Endothelial cell of umbilical vein (primary cell): ENCODE measurements at places on chromosomes 4 and X. TPM values are rescaled to one million over a fixed set of nuclear protein-coding genes. Genes with fewer than 3 reads are reported as not detected.

Gene ADH1A
- not detected in 2 replicates for total RNA-seq

Gene SUPT20HL1
- not detected in 2 replicates for total RNA-seq

Gene MAOB
- not detected in 2 replicates for total RNA-seq

Gene UPF3B
- 10.2 and 11.9 TPM in 2 replicates for total RNA-seq

Gene SLC25A53
- 5.7 and 6.3 TPM in 2 replicates for total RNA-seq

Gene TSPAN7
- 4.2 and 5.2 TPM in 2 replicates for total RNA-seq

Gene TLL1
- 1.3 and 1.4 TPM in 2 replicates for total RNA-seq

Gene TRIM75
- total RNA-seq: not detected in 2 replicates

Gene NMU
- total RNA-seq: 3.7 TPM in 1 of 2 replicates, not detected in the other

Gene NLRP2B
- total RNA-seq: not detected in 2 replicates

Gene NDST4
- not detected in 2 replicates for total RNA-seq

Gene GYPE
- not detected in 2 replicates for total RNA-seq

Gene DUSP9
- total RNA-seq: 0.35 TPM in 1 of 2 replicates, not detected in the other

Gene PLAC8
- 5.7 and 12.1 TPM in 2 replicates for total RNA-seq
